ENCODE measurements at places on chromosomes 1 and 21.
A peak's percentile ranks its signal among the peaks of the same experiment; 100 is the strongest.

DNA sequence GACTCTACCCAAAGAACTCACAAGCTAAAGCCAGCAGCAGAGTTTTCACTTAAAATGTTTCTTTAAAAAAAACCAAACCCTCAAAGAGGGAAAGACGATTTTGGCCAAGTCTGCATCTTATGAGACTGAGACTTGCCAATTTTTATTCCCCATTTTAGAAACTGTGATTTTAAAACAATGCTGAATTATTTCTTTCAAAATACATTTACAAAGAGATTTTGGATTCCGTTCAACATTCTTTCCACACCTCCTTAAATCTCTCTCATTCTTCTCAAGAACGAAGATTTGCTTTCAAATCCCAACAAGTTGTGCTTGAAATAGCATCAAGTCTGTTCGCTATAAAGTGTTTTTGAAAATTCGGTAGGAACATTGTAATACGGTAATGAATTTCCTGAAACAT, 133.9 kb upstream of the VANGL1 start:
- DNase-seq = no peak

GRCh38 chr21:35428489-35428888, 379.4 kb upstream of the RUNX1 start:
- DNase-seq = peak; percentile 28

DNA sequence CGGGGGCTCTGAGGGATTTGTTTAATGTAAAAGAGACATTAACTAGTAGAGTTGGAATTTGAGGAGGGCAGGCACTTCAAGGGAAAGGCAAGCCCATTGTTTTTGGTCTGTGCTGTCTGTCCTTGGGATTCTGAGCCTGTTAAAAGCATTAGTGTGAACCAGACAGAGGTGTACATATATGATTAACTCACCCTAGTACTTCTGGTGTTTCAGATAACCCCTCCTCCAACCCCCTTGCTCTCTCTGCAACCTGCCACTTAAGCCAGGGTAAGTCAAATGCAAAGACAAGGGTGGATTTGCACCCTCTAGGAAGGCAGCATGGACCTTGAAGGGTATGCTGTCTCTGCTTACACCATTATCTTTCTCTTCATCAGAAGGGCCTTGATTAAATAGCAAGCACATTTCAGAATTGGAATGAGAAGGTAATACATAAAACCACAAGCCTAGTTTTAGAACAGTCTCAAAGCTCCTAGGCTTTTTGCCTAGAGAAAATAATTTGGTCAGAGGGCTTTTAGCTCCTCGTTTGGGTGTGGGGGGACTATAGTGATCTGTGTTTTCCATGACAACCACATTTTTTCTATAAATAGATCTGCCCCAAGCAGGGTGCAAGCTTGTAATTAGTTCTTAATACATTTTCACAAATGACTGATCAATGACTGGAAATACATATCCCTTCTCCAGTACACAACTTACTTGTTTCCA, 120.7 kb upstream of the SGIP1 start:
- DNase-seq = no peak

- no peak for DNase-seq
These were observed 3.7 kb downstream of the CASQ1 start for GRCh38 chr1:160193832-160194736.

DNA sequence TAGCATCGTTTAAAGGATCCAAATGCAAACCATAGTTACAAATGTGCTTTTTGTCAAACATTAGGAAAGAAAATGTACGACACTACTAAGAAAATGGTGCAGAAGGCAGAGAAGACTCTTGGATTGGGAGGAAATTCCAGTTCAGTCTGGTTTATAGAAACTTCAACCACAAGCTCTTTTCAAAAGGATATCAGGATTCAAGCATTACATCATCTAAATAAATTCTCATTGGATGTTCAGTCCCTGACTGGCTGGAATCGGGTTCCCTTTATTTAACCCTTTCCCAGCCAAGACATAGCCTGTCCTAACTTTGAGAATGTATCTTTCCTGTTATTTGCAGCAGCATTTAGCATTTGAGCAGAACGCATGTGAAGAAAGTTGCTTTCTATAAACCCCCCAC, 184.6 kb downstream of the LMO4 start:
- DNase-seq = no peak

DNA sequence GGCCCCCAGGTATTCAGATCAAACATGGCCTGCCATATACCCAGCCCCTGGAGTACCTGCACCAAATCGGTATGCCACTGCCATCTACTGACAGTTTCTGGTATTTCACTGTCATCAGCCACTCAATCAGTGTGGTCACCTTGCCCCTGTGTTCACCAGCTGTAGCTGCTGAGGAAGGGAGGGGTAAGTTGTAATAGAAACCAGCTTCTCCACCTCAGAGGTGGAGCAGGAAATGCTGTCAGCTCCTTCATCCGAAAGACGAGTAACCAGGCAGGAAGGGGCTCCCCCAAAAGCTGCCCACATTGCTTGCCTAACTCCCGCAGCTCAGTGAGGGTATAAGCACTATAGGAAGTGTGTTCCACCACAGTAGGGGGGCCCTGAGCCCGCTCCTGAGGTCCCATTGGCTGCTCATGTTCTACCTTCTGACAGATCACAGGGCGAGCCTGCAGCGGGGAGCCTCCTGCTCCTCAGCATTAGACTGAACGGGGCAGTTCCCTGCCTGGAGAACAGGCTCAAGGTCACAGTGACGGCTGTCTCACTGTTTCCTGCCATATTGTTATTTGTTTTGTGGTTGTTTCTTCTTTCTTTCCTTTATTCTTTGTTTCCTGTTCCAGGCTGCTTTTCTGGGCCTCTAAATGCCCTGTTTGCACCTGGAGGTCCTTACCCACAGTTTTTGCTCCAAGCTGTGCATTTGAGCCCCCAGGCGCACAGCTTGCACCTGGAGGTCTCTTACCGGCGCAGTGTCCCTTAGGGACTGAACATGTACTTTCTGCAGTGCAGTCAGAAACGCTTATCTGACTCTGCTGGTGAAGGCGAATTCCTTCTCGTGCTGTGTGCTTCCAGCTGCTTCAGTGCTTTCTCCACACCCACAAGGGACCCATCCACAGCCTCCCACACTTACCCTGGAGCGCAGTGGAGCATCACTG, 1638.3 kb downstream of the MRPL39 start:
- peak; percentile 46 for DNase-seq

DNA sequence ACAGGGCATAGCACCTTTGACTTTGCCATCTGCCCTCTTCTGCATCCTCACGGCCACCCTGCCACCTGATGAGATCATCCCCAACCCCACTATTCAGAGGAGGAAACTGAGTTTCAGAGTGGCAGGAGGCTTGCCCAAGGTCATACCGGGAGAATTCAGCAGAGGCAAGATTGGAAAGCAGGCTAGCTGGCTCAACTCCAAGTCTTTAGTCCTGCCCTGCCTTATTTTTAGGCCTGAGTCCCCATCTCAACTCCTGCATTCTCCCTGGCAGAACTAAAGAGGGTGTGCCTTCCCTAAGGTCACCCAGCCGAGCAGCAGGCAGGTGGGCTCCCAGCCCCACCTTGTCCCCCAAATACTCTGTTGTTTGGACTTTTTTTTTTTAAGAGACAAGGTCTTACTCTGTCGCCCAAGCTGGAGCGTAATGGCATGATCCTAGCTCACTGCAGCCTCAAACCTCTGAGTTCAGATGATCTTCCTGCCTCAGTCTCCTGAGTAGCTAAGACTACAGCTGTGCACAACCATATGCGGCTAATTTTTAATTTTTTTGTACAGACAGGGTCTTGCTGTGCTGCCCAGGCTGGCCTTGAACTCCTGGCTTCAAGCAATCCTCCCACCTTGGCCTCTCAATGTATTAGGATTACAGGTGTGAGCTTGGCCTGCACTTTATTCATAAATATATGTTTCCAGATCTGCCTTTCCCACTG, 13.8 kb upstream of the FGR start:
- DNase-seq = no peak

DNA sequence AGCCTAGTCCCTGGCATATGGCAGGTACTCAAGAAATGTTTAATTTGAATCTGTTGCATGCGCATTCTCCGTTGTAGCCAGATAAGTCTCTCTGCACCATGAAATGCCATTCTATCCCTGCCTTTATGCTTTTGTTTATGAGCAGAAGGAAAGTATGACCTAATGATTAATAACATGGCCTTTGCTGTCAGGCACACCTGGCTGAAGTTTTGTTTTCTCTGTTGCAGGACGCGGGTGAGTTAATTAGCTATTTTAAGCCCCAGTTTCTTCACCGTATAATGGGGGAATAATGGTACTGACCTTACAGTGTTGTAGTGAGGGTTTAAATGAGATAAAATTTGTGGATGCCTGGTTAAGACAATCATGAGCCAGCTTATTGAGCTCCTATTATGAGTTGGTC, 87.7 kb downstream of the ST6GALNAC3 start:
- no peak for DNase-seq

- no peak for DNase-seq
These were observed 13.3 kb upstream of the PINK1 start for GRCh38 chr1:20619999-20620398.

GRCh38 chr1:102550729-102551384, 554.1 kb upstream of the OLFM3 start:
- no peak for DNase-seq

DNA sequence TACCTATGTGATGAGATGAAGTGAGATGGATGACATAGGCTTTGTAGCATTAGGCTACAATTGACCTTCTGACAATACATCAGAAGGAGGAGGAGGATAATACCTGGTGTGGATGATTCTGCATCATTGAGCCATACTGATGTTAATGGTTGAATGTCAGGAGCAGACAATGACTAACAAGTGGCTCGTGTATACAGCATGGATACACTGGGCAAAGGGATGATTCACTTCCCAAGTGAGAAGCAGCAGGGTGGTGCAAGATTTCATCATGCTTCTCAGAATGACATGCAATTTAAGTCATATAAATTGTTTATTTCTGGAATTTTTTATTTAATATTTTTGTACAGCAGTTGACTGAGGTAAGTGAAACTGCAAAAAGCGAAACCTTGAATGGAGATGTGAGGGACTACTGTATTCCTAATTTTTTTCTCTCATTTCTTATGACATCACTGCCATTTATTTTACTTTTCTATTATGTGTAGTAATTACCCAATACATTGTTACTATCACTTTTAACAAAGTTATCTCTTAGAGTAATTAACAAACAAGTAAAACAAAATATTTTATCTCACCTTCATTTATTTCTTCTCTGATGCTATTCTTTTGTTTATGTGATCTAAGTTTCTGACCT, 34.4 kb upstream of the COP1 start:
- DNase-seq = no peak

- no peak for DNase-seq
These were observed 113.2 kb downstream of the TOMM20 start for GRCh38 chr1:235015291-235015985.

GRCh38 chr1:154400381-154400801, 4.8 kb upstream of the IL6R start:
- DNase-seq = no peak

- DNase-seq = no peak
These were observed 499.0 kb downstream of the SIPA1L2 start for GRCh38 chr1:232130815-232131480.

DNA sequence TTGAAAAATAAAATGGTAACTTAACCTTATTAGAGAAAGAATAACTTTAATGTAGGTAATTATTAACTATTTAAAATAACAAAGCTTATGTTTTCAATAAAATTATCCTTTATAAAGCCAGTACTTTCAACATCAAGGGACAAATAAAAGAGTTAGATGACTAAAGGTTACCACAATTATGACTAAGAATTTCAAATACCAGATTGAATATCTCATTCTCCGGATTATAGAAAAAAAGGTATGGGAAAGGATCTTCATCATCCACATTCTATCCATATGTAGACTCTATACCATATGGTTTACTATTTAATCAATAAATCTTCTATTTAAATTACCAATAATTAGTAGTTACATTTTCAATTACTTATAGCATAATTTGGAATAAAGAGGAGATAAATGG, 62.8 kb downstream of the TOR3A start:
- DNase-seq = no peak

- no peak for DNase-seq
These were observed 172.8 kb downstream of the ACTL8 start for GRCh38 chr1:17927952-17928351.

DNA sequence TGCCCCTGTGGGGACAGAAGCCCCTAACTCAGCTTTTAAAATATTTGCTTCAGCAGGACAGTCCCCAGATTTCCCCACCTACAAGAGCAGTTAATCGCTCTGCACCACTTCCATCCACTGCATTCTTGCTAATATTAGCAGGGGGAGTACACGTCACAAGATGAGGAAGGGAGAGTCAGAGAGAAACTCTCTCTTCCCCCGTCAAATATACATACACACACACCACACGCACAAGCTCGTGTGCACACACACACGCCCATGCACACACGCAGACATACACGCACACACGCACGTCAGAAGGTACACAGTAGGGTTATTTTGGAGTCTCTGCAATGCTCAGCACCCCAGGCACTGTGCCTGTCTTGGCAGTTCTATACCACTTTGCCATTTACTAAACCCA, 2.1 kb downstream of the CLCA1 start:
- DNase-seq = no peak

- DNase-seq = no peak
These were observed 543.4 kb downstream of the NEGR1 start for GRCh38 chr1:71738910-71739309.

GRCh38 chr1:220572416-220572815, 44.5 kb downstream of the MARK1 start:
- DNase-seq = no peak

- no peak for DNase-seq
These were observed 10.2 kb upstream of the PLXNA2 start for GRCh38 chr1:208254376-208254775.

DNA sequence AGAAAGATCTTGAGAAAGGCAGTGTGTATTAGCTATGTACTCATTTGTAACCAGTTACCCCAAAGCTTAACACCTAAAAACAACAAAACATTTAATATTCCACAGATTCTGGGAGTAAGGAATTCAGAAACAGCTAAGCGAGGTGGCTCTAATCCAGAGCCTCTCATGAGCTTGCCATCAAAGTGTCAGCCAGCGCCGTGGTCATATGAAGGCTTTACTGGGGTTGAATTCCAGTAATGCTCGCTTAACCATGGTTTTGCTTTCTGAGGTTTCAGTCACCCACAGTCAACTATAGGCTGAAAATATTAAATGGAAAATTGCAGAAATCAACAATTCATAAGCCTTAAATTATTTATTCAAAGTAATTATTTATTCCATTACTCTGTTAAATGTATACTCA, 101.8 kb downstream of the CLIC6 start:
- no peak for DNase-seq
